ENCODE measurements at places on chromosomes 6 and 20.

- DNase-seq: no peak
These were observed 53.8 kb downstream of the ADAT2 start for GRCh38 chr6:143396497-143397226.

GRCh38 chr6:89941031-89941762 is 46.9 kb downstream of the GJA10 start:
- DNase-seq: no peak

DNA sequence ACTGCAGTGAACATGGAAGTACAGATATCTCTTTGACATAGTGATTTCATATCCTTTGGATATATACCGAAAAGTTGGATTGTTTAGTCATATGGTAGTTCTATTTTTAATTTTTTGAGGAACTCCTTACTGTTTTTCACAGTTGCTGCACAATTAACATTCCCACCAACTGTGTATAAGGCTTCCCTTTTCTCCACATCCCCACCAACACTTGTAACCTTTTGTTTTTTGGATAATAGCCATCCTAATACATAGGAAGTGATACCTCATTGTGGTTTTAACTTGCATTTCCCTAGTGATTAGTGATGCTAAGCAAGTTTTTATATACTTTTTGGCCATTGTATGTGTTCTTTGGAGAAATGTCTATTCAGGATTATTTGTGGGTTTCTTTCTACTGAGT is 45.1 kb upstream of the TENT5A start:
- no peak for DNase-seq

DNA sequence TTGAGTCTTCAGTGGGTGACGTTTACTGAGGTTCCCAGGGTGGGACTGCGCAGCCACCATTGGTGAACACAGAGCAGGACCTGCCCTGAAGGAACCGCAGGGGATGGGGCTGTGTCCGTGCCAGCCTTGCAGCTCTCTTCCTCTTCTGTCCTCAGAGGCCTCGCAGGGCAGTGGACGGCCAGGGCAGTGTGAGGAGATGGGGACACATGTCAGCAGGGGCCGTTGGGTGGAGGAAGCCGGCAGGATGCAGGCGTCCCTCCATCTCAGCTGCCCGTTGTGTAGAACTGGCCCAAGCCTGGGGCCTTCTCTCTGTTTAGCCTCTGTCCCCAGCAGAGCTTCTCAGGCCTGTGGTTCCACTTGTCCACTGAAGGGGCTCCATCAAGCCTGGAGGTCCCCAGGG is 53.6 kb upstream of the SMOC2 start:
- DNase-seq: no peak

GRCh38 chr6:169642455-169642854 is 59.4 kb downstream of the WDR27 start:
- no peak for DNase-seq

GRCh38 chr6:64294034-64294433 is 658.4 kb downstream of the PHF3 start:
- DNase-seq: no peak

- peak; percentile 67 for DNase-seq
These were observed 39.6 kb upstream of the GFOD1 start for GRCh38 chr6:13526727-13527670.

GRCh38 chr6:2037237-2037926 is 208.0 kb downstream of the GMDS start:
- no peak for DNase-seq

DNA sequence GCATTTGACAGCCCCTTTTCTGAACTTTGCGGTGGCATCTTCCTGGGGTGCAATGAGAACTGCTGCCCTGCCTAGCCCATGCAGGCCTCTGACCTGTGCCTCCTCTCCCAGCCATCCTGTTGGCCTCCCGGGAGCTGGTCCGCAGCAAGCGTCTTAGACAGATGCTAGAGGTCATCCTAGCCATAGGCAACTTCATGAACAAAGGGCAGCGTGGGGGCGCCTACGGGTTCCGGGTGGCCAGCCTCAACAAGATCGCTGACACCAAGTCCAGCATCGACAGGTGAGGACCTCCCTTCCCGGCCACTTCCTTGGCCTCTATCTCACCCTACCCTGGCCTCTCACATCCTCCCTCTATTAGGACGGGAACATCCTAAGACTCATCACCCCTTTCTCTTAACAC is 37.6 kb downstream of the MOCS1 start:
- DNase-seq: no peak

- no peak for DNase-seq
These were observed 27.8 kb downstream of the ACSS1 start for GRCh38 chr20:25030007-25030648.

DNA sequence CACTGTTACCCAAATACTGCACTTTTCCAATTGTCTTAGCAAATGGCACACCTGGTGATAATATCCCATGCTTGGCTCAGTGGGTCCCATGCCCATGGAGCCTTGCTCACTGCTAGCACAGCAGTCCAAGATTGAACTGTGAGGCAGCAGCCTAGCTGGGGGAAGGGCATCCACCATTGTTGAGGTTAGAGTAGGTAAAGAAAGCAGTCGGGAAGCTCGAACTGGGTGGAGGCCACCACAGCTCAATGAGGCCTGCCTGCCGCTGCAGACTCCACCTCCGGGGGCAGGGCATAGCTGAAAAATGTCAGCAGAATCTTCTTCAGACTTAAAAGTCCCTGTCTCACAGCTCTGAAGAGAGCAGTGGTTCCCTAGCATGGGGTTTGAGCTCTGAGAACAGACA is 9.2 kb upstream of the CST2 start:
- DNase-seq: no peak

GRCh38 chr20:2798814-2799213 is 1.6 kb downstream of the CPXM1 start:
- DNase-seq: no peak

DNA sequence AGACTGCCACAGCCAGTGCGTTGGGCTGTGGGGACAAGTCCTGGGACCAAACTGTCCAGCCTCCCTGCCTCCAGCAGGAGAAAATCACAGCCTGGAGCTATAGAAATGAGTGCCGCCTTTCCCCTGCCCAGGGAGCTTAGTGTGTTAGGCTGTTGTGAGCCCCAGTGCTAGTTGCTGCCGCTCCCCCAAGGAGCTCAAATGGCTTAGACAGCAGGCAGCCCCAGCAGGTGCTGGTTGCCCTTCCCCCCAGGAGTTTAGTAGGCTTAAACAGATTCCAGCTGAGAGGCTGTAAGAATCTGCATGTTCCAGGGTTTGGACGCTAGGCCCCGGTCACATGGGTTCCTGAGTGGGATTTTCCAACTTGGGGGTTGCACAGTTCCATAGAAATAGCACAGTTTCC is 27.2 kb upstream of the HMGN3 start:
- no peak for DNase-seq

GRCh38 chr6:148431413-148431812 is 88.8 kb downstream of the SASH1 start:
- no peak for DNase-seq

- DNase-seq: no peak
These were observed 28.5 kb upstream of the CCR6 start for GRCh38 chr6:167094436-167094819.

DNA sequence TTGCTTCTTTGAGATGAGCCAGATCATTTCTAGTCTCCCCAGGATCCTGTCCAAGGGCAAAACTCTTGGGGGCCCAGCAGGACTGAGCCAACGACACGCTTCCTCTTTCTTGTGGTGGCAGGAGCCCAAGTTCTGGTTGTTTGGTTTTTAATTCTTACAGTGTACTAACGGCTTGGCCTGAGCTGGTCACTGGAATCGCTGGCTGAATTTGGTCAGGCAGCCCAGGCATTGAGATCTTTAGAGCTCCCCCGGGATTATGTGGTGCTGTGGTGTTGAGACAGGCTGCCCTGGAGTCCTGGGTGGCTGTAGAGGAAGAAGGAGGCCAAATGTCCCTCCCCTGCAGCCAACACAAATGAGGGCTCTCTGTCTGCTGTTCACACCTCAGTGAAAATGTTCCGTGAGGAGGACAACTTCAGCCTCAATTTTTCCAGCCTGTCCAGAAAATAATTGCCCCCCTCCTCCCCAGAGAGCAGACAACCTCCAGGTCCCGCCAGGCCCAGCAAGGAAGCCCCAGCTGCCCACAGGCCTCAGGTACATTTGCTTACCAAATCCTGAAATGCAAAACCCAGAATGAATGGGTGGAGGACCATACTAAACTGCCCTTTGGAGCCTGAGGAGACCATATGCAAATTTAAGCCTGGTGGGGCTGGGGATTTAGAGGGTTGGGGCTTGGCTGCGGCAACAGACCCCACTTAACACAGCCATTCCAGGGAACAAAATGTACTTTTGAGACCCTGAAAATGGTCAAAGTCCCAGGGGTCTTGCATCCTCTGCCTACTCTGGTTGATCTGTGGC is 23.6 kb downstream of the BNIP5 start:
- DNase-seq: no peak

- no peak for DNase-seq
These were observed 46.0 kb upstream of the TASP1 start for GRCh38 chr20:13684566-13685222.

GRCh38 chr6:33994472-33995308 is 151.2 kb downstream of the GRM4 start:
- peak; percentile 36 for DNase-seq

DNA sequence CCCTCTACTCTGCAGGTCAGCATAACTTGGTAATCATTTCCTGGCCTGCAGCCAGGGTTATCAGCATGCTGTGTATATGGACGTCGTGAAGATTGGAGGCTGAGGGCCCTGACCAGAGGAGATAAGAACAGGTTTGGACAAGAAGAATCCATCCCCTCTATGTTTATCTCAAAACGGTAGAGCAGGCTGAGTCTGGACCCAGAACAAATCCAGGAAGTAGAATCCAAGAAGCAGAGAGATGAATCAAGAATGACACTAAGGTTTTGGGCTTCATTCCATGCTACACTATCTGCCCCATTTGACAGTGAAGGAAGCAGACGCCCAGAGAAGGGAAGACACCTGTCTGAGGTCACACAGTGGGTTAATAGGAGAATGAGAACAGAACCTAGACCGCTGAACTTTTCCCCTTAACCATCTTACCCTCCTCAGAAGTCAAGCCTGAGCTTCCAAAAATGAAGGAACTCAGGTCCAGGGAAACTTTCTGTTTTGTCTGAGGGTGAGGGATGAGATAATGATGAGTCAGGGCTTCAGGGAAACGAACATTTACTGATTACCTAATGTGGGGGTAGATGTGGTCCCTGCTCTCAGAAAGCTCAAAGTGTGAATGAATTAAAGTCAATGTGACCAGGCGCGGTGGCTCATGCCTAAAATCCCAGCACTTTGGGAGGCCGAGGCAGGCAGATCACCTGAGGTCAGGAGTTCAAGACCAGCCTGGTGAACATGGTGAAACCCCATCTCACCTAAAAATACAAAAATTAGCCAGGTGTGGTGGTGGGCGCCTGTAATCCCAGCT is 9.4 kb upstream of the COMMD7 start:
- DNase-seq: no peak

DNA sequence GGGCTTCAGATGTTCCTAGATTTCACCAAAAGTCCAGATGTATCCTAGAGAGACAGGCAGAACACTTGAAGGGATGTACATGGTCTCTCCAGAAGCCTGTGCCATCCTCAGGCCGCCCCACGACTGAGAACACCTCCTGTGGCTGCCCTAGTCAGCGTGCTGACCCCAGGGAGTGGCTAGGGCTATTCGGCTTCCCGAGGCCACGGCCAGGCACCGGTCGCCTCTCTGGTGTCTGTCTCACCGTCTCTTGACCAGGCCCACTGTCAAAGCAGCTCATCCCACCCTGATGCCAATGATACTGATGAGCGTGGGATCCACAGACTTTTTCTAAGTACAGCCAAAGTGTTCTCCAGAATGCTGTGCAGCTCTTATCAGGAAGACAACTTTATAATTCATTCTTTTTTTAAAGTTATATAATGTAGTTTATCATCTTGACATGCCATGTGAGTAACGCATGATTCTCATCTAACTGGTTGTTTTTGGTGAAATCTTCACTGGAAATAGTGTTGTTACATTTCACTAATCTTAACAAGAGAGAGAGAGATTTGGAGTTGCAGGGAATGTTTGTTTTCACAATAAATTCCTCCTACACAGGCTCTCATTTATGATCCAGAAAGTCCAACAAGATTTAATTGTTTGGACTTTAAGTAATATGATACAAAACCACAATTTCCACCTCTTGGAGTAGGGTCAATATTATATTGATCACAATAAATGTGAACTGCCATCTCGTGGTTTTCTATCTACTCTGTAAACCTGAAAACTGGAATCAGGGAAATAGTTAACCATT is 41.7 kb upstream of the KLHL31 start:
- DNase-seq: no peak

GRCh38 chr6:134936476-134936875 is 13.4 kb downstream of the ALDH8A1 start:
- DNase-seq: no peak

Data from NCI-H446 (cell line).